ENCODE measurements at places on chromosomes 4 and X.

DNA sequence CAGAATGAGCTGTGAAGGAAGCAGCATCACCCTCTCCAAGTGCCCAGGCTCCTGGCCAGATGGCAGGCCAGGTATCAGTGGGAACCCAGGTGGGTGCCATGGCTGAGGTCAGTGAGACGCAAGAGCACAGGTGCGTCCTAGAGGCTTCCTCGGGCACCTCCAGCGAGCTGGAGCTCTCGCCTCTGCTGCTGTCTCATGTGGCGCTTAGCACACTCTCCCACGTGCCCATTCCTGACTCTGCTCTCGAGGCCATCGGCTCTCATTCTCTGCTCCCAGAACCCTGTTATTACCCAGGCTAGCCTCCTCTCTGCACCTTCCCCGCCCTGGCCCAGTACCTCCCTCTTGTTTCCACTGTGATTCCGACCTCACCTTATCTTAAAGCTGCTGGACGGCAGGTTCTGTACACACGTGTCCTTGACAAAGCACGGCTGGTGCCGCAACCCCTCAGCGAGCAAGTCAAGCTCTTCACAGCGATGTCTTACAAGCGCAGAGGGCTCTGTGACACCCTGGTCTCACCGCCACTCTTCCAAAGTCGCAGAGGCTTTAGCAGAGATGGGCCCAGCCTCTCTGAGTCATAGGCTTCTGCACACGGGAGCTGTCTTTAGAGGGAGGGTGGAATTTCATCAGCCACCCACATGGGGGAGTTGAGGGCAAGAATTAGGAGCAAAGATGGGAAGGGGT, 15.4 kb upstream of the MSANTD1 start:
- no peak for DNase-seq

- DNase-seq, result no peak
These were observed 35.4 kb upstream of the SPANXB1 start for GRCh38 chrX:140967036-140967435.

DNA sequence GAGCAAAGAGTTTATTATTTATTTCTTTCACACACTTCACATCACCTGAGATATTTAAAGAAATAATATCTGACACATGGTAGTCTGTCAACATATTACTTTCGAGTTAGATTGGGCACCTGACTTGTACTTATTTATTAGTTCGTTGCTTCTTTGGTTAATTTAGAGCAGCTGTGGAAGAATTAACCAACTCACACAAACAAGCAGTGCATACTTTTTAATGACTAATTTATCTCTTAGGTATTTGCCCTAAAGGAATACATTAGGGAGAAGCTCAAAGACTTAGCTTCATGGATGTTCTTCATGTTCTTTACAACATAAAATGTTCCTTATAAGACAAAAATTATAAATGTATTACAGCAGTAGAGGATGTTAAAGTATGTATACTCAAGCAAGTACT, 242.9 kb downstream of the ARHGAP24 start:
- no peak for DNase-seq

- peak; percentile 9 for DNase-seq
These were observed 123.3 kb downstream of the ZNF518B start for GRCh38 chr4:10333942-10334341.

DNA sequence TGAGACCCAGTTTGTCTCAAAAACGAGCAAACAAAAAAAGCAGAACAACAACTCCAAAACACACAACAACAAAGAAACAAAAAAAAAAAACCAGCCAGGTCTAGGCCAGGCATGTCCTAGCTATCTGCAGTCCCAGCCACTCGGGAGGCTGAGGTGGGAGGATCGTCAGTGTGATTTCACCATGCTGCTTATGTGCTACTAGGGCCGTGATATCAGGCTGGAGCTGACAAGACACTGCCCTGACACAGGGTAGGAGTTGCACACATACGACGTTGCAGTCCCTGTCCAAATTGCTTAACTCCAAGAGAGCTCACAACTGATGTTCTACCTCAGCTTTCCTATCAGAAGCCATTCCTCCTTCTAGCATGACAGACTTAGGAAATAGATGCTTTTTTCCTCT, 204.9 kb downstream of the AASDH start:
- DNase-seq, result no peak

DNA sequence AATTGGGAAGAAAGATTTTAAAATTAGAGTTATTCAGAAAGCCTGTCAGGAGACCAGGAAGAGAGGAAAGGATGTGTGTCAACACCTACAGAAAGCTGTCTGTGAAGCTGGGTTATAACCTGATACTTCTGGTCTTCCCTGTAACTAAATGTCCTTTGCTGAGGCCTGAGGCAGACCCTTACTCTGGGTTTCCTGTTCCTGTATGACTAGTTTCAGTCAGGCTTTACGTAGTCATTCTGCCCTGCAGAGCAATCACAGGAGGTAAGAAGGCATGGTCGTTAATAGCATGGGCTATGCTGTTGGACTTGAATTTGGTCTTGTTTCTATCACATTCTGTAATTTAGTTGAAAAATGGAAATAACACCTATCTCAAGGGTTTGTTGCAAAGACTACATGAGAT, 110.5 kb upstream of the IGFBP7 start:
- no peak for DNase-seq

Measured in SW480 (cell line).